Activated T-helper 1 cell treated with anti-CD3 and anti-CD28 coated beads, Interleukin-12 subunit alpha, Interleukin-12 subunit beta, Interleukin-2, Interleukin-4 antibody, amounts not matched to agents 30 ng/mL and 10 ng/mL and 1 ng/mL, durations not matched to agents 14 hours and 24 hours and 36 hours (primary cell): ENCODE measurements at places on chromosomes 13 and 19. TPM values are rescaled to one million over a fixed set of nuclear protein-coding genes. Genes with fewer than 3 reads are reported as not detected.
A peak's percentile ranks its signal among the peaks of the same experiment; 100 is the strongest.

- no peak for DNase-seq
These were observed 59.1 kb upstream of the ZNF30 start for GRCh38 chr19:34867631-34868030.

Gene KRTDAP
- not detected in 2 replicates for total RNA-seq

GRCh38 chr19:49421039-49421877 is 2.0 kb downstream of the PTH2 start:
- DNase-seq = peak; percentile 42

DNA sequence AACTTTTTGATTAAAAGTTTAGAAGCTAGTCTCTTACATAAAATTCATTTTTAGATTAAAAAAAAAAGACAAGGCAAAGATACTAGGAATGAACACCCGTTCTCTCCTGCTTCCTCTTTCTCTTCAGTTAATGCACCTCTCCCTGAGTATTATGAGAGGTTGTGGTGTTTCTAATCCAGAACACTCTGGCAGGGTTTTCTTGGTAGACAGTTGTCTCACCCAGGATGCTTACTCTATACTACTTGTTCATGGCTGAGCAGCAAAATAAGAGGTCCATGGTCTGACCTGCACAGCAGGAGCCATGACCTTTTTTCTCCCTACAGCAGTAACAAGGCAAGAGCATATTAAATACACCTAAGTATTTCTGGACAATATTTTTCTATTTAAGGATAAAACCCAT is 62.0 kb downstream of the MICU2 start:
- no peak for DNase-seq

Gene MIPEP
- 7.3 and 7.8 TPM in 2 replicates for total RNA-seq

Gene ONECUT3
- not detected in 2 replicates for total RNA-seq

Gene CPAMD8
- 0.18 TPM in 1 of 2 replicates, not detected in the other for total RNA-seq

- DNase-seq = no peak
These were observed 74.2 kb downstream of the COL4A1 start for GRCh38 chr13:110232756-110233155.
